ENCODE measurements at places on chromosomes 2 and 18.

- no peak for DNase-seq
Measured at GRCh38 chr2:39059366-39059952, 61.4 kb downstream of the SOS1 start.

- no peak for DNase-seq
Measured at GRCh38 chr2:41546031-41546430, 501.8 kb upstream of the PKDCC start.

DNA sequence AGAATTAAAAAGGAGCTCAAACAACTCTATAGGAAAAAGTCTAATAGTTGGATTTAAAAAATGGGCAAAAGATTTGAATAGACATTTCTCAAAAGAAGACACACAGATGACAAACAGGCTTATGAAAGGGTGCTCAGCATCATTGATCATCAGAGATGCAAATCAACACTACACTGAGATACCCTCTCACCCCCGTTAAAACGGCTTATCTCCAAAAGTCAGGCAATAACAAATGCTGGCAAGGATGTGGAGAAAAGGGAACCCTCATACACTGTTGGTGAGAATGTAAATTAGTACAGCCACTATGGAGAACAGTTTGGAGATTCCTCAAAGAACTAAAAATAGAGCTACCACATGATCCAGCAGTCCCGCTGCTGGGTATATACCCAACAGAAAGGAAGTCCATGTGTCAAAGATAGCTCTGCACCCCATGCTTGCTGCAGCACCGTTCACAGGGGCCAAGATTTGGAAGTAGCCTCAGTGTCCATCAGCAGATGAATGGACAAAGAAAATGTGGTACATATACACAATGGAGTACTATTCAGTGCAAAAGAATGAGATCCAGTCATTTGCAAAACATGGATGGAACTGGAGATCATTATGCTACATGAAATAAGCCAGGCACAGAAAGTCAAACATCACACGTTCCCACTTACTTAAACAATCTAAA, 46.7 kb upstream of the B3GNT7 start:
- DNase-seq: no peak

DNA sequence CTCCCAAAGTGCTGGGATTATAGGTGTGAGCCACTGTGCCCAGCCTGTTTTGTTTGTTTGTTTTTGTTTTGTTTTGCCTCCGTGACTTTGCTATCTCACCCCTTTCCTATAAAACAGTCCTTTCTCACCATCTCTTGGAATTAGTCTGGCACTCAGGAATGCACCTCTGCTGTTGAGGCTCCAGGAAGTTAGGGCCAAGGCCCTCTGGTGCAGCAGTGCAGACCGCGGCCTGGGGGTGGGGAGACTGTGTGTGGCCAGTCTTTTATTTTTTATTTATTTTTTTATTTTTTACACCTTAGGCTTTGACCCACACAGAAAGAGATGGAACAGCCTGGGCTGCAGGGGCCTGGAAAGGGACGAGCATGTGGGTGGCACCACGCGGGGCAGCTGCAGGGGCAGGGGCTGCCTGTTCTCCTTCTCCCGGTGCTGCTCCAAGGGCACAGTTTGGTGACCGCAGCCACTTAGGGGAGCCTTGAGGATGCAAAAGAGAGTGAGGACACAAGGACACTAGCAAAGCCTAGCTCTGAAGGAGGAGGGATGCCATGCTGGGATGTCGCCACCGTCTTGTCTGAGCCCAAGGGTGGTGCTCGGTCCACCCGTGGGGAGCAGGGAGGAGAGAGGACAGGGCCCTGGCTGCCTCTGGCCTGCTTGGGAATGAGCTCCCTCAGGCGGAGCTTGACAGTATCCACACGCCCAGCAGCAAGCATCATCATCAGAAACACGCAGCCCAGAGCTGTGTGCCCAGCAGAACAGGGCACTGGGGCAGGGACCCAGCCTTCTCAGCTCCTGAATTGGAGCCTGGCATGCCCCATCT, 19.4 kb upstream of the ALPI start:
- DNase-seq: no peak

GRCh38 chr2:155692106-155692505, 640.4 kb downstream of the NR4A2 start:
- DNase-seq: no peak

DNA sequence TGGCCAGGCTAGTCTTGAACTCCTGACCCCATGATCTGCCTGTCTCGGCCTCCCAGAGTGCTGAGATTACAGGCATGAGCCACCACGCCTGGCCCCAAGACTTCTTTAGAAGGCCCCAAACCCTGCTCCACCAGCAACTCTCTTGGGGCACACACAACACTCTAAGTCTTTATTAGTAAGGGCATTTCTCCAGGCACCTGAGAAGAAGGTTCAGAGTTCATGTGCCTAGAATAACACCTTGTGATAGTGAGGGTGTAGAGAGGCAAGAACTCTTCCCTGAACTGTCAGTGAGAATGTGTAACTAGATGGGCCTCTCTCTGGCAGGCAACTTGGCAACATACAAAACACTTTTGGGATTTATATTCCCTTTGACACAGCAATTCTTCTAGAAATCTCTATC, 43.8 kb downstream of the SH2D6 start:
- DNase-seq: no peak

DNA sequence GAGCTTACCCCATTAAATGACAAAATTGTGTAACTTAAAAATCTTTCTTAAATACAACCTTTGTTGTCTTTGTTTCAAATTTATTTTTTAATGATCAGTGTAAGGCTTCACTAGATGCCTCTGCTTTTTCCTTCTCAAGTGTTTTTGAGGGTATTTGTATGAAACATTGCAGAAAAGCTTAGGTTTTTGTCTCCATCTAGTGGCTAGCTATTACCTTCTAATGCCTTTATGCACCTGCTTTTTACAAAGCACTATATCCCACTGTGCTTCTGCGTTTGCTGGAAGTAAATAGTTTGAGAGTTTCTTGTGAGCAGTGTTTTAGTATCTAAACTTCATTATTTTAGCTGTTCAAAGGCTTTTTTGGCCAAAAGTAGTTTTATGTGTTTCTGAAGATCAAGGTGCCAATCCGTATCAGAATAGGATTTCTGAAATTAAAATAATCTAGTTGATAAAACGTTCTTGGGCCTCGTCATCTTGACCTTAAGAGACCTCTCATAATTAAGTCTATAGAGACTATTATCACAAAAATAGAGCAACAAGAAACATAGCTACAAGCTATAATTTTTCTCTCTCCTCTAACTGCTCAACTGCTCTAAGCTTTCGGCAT, 47.0 kb downstream of the IWS1 start:
- DNase-seq: no peak
